Central memory CD4-positive, alpha-beta T cell (primary cell): ENCODE measurements at places on chromosomes 1 and 21.

GRCh38 chr1:245129319-245130240 is 25.2 kb upstream of the KIF26B start:
- DNase-seq = no peak

DNA sequence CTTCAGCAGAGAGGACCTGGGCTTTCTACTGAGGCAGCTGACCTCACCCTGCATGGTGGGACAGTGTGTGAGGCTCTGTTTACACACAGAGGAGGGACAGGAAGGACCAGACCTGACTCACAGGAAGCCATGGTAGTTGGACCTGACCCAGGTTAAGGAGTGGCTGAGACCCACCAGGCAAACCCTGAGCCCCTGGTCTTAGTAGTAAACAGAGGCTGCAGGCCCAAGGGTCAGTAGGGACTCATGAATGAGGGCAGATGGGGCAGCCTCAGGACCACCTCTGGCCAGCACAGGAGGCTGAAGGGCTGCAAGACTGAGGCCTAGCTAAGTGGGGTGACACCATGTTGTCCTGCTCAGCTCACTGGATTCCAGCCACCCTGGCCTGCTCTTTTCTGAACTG is 273.2 kb downstream of the GRIK3 start:
- no peak for DNase-seq

- DNase-seq = no peak
Observed at GRCh38 chr1:203033287-203033686, 7.0 kb downstream of the PPFIA4 start.

DNA sequence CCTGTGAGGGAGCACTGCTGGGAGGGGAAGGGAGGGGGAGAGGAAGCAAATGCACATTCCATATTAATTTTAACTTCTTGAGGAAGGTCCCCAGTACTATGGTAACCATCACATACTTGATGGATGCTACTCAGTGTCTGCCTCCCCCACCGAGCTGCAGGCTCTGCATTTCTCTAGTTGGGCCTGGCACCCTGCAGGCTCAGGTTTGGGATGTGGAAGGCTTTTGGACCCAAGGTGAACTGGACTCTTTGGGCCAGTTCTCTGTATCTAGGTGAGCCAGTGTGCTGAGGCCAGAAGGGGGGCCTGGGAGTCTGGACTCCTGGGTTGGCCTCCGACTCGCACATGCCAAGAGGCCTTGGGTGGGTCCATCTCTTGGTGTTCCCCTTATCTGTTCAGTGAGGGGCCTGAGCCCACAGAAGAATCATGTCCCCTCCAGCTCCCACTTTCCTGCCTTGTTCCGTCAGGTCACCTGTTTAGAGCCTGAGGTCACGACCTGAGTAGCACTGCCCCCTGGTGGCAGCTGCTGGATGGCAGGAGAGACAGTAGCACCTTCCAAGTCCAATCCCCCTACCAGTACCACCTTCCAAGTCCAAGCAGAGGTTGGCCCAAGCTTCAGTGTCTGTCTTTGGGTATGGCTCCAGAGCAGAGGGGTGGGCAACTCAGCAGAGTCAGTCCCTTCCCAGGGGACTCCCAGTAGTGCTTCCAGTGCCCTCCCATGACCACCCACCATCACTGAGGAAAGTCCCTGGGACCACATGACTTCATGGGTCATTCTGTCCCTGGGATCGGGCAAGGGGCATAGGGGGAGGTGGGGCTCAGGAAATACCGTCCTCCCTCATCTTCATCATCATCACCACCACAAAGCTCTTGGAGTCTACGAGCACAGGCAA is 241.8 kb downstream of the TRABD2B start:
- no peak for DNase-seq

DNA sequence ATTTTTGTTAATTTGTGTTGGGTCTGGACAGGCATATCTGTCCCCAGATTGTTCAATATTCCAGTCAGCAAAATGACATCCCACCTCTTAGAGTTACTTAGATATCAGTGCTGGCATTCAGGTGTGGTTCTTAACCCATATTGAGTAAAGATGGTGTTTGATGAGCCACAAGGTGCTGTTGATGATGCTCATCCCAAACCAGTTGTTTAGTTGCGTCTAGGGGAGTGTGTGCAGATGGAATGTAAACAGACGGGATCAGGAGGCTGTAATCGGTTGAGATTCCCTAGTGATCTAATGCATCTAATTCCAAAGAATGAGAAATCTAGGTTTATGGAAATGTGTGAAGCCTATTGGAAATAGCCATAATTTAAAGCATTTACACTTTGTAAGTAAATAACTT is 1.1 kb downstream of the HOOK1 start:
- DNase-seq = no peak

GRCh38 chr1:211247921-211248320 is 11.2 kb upstream of the RCOR3 start:
- no peak for DNase-seq

- no peak for DNase-seq
Observed at GRCh38 chr1:228362141-228362883, 44.3 kb downstream of the TRIM11 start.

GRCh38 chr1:82034812-82035211 is 234.1 kb downstream of the ADGRL2 start:
- no peak for DNase-seq

- no peak for DNase-seq
Observed at GRCh38 chr21:45284456-45284741, 3.3 kb downstream of the POFUT2 start.

DNA sequence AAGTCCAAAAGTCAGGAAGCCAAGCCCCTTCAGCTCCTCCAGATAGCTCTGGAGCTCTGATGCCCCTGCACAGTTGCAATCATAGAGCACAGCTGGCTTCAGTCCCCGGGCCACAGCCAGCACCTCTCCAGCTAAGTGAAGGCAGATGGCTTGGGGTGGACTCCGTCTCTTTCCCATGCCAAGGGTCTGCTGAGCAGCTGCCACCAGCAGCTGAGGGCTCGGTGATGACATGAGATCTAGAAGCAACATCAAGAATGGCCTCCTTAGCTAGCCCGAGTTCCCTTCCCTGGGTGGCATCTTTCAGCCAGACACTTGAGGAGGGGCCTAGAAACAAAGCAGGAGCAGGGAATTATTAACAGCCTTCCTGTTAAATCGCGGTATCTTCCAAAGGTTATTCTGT is 973 bp downstream of the C1orf74 start:
- no peak for DNase-seq

- DNase-seq = no peak
Observed at GRCh38 chr21:43815107-43815613, 25.8 kb downstream of the RRP1 start.

GRCh38 chr1:167674156-167674555 is 44.1 kb downstream of the RCSD1 start:
- DNase-seq = no peak

DNA sequence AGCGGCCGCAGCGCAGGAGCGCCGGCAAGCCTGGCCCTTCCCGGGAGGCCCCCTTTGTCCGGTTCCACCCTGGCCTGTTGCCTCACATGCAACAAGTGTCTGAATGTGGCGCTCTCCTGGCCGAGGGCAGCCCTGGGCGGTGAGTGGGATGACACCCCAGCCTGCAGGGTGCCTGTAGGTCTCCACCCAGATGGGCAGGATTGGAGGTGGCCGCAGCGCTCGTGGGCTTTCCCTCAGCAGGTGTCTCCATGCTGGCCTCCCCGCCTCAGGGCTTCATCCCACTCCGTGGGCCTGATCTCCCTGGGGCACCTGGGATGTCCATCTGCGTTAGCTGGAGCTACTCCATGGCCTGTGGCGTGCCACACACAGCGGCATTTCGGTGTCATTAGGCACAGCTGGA is 1.5 kb downstream of the MIB2 start:
- DNase-seq = no peak

GRCh38 chr1:16073490-16074119 is at the start of gene FAM131C:
TSS of gene FAM131C (minus strand) at chr1:16073651. CDS start at chr1:16073442, 209 bp downstream.
- DNase-seq = peak; percentile 28

GRCh38 chr1:208475449-208475848 is 231.3 kb upstream of the PLXNA2 start:
- no peak for DNase-seq

DNA sequence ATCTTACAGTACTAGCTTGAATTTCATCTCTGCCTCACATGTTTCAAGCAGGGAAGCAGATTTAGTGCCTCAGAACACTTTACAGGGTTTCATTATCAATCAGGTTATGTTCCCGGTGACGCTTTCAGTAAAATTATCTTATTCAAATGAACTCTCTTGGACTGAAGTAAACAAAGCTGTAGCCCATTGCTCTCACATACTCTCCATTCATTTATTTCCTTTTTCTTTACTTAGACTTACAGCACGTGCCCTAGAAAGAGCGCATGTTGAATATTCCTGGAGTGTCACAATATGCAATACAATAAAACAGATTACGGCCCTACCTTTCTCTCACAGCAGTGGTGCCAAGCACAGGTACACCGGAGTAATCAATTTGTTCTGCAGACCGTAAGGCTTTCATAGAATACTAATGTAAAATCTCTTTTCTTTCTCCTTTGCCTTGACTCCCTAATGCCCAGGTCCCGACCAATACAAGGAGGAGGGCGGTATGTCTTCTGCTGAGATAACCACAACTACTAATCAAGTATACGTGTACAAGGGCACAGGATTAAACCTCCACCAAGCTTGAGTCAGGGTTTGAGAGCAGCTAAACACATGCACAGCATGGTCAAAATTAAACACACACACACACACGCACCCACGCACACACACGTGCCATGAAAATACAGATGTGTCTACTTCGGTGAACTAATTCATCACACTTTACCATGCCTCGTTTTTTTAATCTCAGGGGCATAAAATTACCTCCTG is 62.8 kb downstream of the NRIP1 start:
- DNase-seq = no peak

- DNase-seq = no peak
Observed at GRCh38 chr1:162070094-162070748, 730 bp downstream of the NOS1AP start.

GRCh38 chr1:242784084-242784483 is 259.6 kb upstream of the PLD5 start:
- DNase-seq = no peak

DNA sequence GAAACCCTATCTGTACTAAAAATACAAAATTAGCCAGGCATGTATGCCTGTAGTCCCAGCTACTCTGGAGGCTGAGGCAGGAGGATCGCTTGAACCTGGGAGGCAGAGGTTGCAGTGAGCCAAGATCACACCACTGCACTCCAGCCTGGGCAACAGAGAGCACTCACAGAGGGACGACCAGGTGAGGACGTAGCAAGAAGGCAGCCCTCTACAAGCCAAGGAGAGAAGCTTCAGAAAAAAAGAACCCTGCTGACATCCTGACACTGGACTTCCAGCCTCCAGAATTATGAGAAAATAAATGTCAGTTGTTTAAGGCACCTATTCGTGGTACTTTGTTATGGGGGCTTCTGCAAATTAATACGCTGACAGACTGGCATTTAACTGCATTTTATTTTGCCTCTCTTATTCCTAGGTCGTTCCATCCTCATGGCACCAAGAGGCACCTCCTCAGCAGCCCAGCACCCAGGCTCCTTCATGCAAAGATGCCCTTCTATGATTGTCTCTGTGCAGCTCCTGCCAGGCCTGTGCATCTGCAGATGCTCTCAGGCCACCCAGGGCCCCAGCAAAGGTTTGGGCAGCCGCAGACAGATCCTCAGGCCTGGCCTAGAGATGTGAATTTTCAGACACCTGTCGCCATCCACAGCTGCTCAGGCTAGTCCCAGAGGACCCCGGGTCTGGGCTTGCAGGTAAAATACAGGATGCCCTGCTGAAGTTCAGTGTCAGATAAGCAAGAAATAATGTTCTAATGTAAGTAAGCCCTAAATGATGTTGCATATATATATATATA is 86.0 kb upstream of the COX20 start:
- DNase-seq = no peak

- no peak for DNase-seq
Observed at GRCh38 chr1:230825761-230826160, 42.6 kb downstream of the C1orf198 start.

GRCh38 chr1:109247401-109248365 is 1.7 kb upstream of the CELSR2 start:
- DNase-seq = no peak

GRCh38 chr1:212485913-212486618 is 53.3 kb downstream of the NENF start:
- DNase-seq = no peak

DNA sequence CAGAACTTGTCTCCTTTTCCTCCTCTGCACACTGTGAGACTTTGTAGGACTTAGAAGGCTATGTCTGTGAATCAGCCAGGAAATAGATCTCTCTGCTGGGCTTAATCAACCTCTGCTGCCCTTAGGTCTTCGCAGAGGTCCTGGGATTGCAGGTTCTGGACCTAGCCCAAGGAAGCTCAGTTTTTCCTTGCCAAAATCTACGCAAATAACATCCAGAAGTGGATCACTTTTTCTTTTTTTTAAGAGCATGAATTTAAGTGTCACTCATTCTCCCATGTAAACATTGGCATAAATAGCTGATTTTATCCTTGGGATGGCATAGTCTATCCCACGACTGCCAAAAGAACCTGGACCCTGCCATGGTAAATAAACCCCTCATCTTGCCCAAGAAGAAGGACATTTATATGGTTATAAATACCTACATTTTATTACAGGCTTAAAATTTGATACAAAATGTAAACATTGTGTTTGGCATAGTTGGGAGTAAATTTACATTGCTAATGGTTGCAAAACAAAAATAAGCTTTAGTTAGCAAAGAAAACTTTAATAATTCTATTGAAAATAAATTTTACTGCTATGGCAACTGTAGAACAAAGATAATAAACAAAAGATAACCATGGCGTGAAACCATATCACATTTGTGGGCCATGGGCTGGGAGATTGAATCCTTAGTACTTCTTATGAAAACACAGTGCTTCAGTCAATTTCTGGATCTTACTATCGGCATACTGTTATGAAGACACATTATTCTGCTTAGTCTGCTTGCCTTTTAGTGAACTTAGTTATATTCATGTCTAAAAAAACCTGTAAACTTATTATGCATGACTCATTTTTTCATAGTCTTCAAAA is 24.5 kb upstream of the DISC1 start:
- no peak for DNase-seq

DNA sequence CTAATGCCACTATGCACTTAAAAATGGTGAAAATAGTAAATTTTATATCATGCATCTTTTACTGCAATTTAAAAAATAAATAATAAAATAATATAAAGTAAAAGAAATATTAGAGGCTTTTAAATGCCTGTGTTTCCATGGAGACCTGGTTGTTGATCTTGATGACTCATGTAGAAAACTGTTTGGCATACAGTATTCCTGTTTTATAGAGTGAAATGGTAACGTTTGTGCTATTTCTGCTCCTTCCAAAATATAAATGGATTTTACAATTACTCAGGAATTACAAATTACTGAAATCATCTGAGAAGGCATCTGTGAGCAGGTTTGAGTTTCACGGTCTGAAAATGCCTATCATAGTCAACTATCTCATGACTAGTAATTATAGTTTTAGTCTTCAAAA is 98.4 kb upstream of the USP25 start:
- DNase-seq = no peak

- DNase-seq = no peak
Observed at GRCh38 chr1:159122005-159122621, 45.5 kb upstream of the AIM2 start.

- DNase-seq = no peak
Observed at GRCh38 chr1:7247158-7247557, 461.9 kb downstream of the CAMTA1 start.

GRCh38 chr1:207418351-207418750 is 35.8 kb upstream of the CR2 start:
- no peak for DNase-seq
